Esophagus mucosa (tissue), 1 donor: ENCODE measurements at places on chromosomes 3 and 15.

DNA sequence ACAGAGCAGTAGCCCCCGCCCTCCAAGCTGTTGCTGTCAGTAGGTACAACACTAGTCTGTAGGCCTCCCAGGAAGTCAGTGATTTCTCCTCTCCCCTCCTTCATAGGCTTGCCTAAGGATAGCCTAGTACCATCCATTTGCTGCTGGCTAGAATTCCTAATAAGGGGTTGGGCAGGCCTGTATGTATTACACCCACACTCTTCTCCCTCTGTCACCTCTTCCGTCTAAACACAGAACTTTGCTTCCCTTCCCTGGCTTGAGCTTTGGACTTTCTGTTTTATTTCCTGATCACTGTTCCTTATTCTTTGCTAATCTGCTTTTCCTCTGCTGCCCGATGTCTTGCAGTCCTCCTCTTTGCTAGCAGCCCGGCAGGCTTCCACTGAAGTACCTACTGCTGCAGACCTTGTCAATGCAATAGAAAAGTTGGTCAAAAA lies 93.4 kb upstream of the UMPS start:
- ATAC-seq = no peak

GRCh38 chr15:65303687-65304380 lies 643 bp upstream of the RNU5B-1 start:
- peak; percentile 54 for ATAC-seq

- peak; percentile 82 for ATAC-seq
These were observed 208.1 kb downstream of the RBMS3 start for GRCh38 chr3:29488922-29489321.

- no peak for ATAC-seq
These were observed 37.2 kb upstream of the DLG1 start for GRCh38 chr3:197335428-197336132.

DNA sequence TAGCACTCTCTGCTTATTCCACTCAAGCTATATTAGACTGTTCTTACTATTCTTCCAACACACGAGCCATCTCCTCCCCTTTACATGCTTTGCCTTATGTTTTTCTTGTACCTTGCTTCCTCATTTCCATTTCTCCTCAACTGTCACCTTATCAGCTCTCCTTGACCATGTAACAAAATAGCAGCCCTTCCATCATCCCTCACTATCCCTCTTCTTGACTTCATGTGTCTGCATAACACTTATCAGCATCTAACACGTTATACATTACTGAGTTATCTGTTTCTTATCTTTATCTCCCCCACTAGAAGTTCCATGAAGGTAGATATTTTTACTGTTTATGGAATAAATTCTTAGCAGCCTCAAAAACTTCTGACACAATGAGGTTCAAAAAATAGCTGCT lies 45.3 kb downstream of the TRPM7 start:
- ATAC-seq = no peak

GRCh38 chr15:45704329-45705249 lies 69.8 kb downstream of the SQOR start:
- ATAC-seq = peak; percentile 26

- ATAC-seq = no peak
These were observed 545.7 kb downstream of the NLGN1 start for GRCh38 chr3:173943264-173943663.

DNA sequence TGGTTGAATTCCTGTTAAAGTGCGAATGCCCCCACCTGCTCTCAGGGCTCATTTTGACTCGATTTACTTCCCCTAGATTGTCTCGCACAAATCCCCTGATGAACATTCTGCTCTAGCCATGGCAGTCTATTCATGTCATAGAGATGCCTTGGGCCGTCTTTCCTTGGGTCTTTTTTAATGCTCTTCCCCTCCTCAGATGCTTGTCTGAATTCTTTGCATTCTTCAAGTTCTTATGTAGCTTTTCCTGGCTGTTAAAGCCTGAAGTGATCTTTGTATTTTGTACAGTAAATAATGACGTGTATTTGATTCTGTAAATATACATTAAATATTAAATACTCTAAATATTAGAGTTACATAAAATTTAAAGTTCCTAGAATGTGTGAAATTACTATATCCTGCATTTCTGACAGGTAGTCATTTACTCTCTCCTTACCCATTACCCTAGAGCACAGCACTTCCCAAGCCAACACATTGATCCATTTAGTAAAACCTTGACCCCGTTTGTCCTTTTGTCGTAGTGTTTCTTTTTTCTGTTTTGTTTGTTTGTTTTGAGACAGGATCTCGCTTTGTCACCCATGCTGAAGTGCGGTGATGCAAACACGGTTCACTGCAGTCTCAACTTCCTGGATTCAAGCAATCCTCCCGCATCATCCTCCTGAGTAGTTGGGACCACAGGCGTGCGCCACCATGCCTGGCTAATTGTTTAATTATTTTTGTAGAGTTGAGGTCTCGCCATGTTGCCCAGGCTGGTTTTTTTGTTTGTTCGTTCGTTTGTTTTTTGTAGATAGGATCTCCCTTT lies 47.9 kb downstream of the YEATS2 start:
- no peak for ATAC-seq

GRCh38 chr3:16028604-16029003 lies 145.9 kb upstream of the GALNT15 start:
- no peak for ATAC-seq

DNA sequence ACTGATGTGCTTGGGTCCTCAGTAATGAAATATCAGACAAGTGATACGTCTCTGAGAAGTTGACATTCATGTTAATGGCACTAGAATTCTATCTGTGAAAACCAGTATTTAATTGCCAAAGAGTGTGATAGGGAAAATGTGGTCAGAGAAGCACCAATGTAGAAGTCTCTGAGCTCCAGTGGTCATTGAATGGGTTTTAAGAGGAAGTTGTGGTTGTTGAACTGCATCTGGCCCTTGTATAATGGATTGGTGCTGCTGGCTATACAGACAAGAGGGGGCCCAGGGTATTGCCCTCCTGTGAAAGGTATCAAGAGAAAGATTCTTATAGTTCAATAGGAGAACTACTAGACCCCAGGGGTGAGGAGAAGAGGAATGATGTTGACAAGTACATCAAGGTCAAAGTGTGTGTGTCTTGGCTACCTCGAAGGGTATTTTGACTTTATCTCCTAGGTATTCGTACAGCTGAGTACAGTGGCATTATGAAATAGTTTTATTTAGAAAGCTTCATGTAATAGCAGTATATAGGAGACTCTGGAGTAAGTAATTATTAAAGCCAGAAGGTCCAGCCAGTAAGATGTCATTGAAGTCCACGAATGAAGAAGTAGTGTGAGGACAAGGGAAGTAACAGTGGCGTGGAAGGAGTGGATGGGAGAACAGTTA lies 47.1 kb downstream of the CHD2 start:
- no peak for ATAC-seq

GRCh38 chr3:111859061-111859973 lies at the start of gene PHLDB2:
PHLDB2 (plus strand) TSS chr3:111859265; CDS start chr3:111884078, 24,813 bp downstream.
- ATAC-seq = peak; percentile 78

- ATAC-seq = no peak
These were observed 175.0 kb downstream of the C3orf38 start for GRCh38 chr3:88324788-88325187.

- ATAC-seq = no peak
These were observed 62.6 kb downstream of the CORO2B start for GRCh38 chr15:68641376-68641775.

GRCh38 chr3:196390116-196390515 lies 42.1 kb downstream of the UBXN7 start:
- ATAC-seq = no peak

DNA sequence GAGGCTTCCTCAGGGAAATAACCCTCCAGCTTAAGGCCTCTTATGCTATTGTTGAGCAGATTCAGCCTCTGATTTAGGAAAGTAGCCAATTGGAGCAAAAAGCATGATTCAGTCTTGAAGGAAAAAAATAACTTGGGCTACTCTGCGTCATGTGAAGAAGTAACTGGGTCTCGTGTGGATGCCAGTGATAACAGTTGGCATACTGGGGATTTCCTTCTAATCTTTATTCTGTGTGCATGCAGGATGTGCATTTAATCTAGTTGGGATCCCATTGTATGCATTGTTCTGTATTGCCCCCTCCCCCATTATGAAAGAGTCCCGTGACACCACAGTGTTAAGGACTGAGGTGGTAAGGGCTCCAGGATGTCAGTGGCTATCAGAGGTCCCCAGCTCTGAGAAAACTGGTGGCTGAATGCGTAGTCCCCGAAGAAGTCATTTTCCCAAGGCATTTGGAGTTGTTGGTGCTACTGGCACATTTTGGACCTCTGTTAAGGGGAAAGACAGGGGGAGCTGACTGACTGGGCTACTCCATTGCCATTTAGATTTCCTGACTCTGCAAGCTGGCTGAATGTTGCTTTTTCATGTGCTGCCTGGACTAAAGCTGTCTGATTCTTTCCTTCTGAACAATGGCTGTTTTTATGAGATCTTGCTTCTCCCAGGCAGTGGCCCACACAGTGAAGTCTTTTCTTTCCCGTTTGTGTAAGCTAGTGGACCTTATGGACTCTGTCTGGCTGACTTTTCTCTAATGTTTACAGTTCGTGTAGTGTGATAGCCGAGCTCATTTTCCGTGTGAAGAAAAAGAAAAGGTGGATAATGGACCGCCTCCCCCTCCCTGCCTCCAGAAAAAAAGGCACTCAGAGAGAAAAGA lies 38.4 kb upstream of the TRAK1 start:
- no peak for ATAC-seq

DNA sequence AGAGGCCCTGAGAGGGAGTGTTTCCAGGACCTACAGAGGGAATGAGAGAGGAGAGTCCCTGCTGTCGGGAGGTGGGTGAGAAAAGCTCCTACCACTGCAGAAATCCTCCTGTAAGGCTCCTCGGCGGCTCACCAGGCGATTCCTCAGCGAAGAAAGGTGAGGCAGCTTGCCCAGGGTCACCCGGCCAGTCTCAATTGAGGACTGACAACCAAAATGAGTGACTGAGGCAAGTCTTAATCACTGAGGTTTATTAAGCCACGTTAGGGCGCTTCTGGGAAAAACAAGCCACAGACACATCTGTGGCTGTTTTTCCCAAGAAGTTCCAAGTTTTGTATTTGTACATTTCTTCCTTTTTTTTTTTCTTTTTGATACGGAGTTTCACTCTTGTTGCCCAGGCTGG lies 48.5 kb downstream of the ZDHHC19 start:
- ATAC-seq = no peak

GRCh38 chr3:146189519-146190173 lies 28.7 kb upstream of the PLOD2 start:
- peak; percentile 74 for ATAC-seq

DNA sequence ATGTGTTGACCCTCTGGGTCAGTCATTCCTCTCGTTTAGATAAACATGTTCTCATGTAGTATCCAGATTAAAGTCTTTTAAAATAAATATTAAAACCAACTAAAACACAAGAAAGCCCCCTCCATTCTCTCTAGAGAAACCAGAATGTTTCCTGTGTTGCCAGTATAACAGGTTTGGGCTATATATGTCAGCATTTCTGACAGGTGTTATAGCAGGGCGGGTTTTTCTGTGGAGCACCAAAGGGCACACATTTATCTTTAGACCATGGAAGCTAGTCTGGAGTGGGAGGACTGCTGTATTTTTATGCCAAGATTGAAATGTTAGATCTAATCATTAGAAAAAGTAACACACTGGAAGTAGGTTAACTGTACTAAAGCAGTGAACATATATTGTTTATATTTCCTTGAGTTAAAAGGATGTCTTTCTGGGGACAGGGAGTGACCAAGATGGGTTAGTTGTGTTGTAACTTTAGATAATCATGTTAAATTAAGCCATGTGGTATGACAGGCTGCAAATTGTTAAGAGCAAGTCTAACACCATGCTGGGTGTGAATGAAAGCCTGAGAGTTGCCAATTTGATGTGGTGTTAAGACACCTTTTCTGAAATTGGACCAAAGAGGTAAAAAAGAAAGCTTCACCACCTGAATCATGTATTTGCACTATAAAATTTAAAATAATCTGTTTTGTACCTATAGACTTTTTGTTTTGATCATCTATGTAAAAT lies 15.6 kb downstream of the KCTD6 start:
- peak; percentile 80 for ATAC-seq

DNA sequence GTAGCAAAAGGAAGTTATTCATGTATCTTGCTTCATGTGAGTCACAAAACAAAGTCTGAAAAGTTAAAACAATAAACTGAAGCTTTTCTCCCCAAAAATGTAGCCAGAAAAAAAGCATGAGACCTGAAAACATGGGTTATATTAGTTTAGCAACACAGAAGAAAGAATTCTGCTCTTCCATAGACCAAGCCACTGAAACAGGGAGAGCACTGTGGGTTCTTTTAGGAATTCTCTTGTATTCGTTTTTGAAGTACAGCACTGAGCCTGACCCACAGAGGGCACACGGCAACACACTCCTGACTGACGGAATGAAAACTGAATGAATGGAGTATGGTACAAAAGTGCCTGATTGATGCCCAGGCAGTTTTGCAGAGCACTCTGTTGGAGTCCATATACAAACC lies 66.6 kb downstream of the TM4SF4 start:
- ATAC-seq = no peak

- ATAC-seq = no peak
These were observed 198.3 kb upstream of the TGFBR2 start for GRCh38 chr3:30408105-30408557.

DNA sequence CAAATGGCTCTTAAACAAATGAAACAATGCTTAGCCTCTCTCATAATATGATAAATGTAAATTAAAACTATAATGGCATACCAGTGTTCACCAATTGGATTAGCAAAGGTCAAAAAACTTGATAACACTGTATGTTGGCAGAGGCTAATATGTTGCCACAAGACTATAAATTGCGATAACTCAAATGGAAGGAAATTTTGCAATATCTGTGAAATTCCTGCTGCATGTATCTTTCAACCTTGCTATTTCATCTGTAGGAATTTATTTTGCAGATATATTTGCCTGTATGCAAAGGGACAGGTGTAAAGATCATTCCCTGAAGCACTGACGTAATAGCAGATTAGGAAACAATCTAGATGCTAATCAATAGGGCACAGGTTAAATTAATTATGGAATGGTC lies 191.4 kb upstream of the EIF1B start:
- ATAC-seq = no peak
